ENCODE measurements at places on chromosomes 11 and 22.

GRCh38 chr11:129620237-129621104 lies 195.2 kb upstream of the TMEM45B start:
- H3K4me3 ChIP-seq: no peak overlapping the region
- H3K4me1 ChIP-seq: no peaks in the 10 kb centered on the region
- no peak overlapping the region for H3K27ac ChIP-seq
- DNase-seq: no peak
- no peaks in the 10 kb centered on the region for H3K36me3 ChIP-seq

- no peaks in the 10 kb centered on the region for H3K36me3 ChIP-seq
- H3K27me3 ChIP-seq: no peaks in the 10 kb centered on the region
- no peak for DNase-seq
- H3K4me3 ChIP-seq: no peak overlapping the region
Observed at GRCh38 chr22:47816863-47817210, 1054.4 kb downstream of the TBC1D22A start.

GRCh38 chr11:80165744-80166143 lies 724.9 kb upstream of the TENM4 start:
- no peaks in the 10 kb centered on the region for H3K4me1 ChIP-seq
- no peak for DNase-seq
- no peak overlapping the region for H3K4me3 ChIP-seq

- DNase-seq: no peak
- no peak overlapping the region for H3K27ac ChIP-seq
- H3K4me1 ChIP-seq: peaks cover under 1% of the 10 kb centered on the region
- H3K27me3 ChIP-seq: no peaks in the 10 kb centered on the region
Observed at GRCh38 chr11:45031912-45032519, 81.3 kb upstream of the TP53I11 start.

All from psoas muscle (tissue), 8 donors.